HFFc6 (cell line): ENCODE measurements at places on chromosomes 5 and 9.

- DNase-seq: no peak
These were observed 101.1 kb downstream of the TMEM174 start for GRCh38 chr5:73274121-73274520.

- no peak for DNase-seq
These were observed 665.7 kb downstream of the DNAH5 start for GRCh38 chr5:13278811-13279210.

- no peak for DNase-seq
These were observed 109.4 kb upstream of the LMX1B start for GRCh38 chr9:126504086-126504976.

DNA sequence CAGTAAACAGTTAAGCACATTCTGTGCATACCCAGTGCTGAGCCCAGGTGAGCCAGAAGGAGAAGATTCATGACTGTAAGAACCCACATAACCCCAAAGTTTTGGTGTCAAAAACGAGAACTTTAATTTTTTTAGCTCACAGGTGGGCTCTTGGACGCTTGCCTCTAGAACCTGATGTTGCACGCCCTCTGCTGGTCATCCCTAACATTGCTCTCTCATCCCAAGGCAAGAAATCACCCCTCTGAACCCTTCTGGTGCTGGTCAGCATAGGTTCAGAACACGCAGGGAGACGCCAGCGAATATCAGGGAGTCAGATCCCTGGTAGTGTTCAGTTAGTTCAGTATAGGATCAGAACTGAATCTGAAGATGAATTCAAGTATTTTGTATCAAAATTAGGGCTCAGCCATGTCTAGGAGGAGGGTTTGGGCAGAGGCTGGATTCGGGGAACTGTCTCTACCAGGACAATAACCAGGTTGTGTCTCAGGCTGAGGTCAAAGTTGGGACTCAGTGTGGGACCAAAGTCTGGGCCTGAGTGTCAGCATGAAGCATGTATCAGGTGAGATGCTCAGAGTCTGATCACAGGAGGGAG is 4.1 kb upstream of the DNAJB5 start:
- DNase-seq: peak; percentile 25

GRCh38 chr5:66362687-66363086 is 218.6 kb downstream of the SREK1 start:
- DNase-seq: no peak
